ENCODE measurements at places on chromosomes 5 and 9.

DNA sequence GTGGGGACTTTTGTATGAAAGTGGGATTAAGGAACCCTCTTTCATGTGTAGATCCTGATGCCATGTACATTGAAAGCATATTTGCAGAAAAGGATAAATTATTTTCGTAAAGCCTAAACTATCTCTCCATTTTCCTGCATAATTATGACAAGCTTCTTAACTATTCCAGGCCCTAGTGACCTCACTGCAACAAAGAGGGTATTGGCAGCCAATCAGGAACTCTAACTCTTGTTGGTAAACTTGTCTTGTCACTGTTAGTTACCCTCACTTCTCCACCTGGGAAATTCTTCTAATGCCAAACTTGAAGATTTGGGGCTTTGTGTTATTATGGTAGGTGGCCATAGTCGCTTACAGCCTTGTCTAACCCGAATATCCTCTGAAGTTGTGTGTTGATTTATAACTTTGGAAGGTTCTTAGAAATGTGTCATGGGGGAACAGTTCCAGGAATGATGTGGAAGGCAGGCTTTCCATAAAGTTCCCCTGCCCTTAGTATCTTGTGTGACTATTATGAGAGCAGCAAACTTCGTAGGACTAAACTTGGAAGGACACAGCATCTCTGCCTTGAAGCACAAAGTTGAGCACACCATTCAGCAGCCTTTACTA, 52.5 kb downstream of the IQGAP2 start:
- no peak for DNase-seq

GRCh38 chr9:859251-859650, 17.8 kb downstream of the DMRT1 start:
- DNase-seq: no peak

GRCh38 chr5:133533541-133533940, 78.8 kb downstream of the FSTL4 start:
- DNase-seq: no peak

- no peak for DNase-seq
Observed at GRCh38 chr5:148805326-148806290, 20.8 kb upstream of the ADRB2 start.

DNA sequence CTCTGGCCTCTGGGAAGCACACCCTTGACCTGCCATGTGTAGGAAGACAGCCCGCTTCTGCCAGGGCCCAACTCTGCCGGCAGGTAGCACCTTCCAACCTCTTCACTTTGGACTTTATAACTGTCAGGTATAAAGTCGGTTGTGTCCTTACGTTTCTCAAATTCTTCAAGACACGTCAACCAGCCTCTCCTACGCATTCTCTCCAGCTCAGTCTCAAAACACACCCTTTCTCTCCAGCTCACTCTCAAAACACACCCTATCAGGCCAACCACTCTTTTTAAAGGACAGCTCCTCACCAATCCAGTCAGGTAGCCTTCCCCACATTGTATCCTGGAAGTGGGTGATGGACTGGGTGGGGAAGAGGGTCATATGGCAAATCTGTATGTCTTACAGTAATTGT, 13.5 kb downstream of the FXN start:
- no peak for DNase-seq

DNA sequence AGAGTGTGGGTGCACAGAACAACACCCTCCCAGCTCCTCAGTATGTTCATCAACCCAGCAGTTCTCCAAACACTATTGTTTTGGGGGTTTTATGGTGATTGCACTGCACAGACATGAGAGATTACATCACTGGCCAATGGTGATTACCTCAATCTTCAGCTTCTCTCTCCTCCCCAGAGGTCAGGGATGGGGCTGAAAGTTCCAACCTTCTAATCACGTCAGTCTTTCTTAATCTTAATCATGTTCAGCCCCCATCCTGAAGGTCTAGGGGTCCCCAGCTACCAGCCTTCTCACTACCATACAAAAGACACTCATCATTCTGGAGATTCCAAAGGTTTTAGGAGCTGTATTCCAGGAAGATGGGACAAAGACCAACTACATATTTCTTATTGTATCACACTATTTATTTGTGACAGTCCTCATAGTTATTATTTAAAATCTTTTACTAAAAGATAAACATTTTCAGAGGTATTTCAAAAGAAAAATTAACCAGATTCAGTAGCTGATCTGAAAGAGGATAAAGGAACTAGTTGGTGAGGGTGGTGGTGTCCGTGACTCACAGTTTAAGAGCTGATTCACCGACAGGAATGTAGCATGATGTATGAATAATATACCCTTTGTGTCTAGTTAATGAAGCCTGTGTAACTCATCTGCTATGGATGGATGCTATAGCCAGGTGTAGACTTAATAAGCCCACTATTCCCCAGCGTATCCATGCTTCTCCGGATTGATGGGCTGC, 35.6 kb downstream of the RASEF start:
- no peak for DNase-seq

- DNase-seq: no peak
Observed at GRCh38 chr9:71694332-71694731, 74.0 kb downstream of the CEMIP2 start.

- DNase-seq: no peak
Observed at GRCh38 chr5:150647275-150648251, 7.1 kb downstream of the SYNPO start.

- DNase-seq: no peak
Observed at GRCh38 chr5:54835647-54836046, 149.7 kb downstream of the ESM1 start.

DNA sequence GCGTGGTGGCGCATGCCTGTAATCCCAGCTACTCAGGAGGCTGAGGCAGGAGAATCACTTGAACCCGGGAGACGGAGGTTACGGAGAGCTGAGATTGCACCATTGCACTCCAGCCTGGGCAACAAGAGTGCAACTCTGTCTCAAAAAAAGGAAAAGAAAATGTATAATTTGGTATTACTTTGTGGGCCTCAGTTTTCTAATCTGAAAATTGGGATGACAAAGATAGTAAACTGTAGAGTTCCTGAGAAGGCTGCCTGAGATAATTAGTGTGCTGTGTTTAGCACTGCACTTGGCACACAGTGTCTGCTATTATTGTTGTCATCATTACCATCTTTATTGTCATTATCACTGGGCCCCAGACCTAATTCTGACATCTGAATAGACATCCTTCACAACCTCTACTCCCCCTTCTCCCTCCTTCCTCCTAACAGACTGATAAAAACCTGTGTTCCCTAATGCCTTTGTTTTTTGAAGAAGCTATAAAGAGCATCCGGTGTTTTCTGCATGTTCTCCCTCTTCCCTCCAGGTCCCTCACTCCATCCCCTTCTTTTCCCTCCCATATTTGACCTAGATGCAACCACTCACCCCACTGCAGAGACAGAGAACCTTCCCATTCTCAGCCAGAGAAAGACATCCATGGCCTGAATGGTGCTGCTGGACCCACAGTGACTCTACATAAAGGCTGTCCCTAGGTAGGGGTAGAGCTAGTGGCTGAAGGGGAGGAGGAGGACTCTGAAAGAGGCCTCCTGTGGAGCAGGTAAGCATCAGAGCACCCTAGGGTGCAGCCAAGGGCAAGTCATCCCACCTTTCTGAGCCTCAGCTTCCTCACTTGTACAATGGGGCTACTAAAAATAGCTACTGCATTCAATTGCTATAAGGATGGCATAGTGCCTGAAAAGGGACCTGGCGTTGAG, 15.7 kb upstream of the CYSTM1 start:
- DNase-seq: no peak

- DNase-seq: no peak
Observed at GRCh38 chr9:35306283-35306682, 144.5 kb downstream of the UNC13B start.

- DNase-seq: no peak
Observed at GRCh38 chr9:115668521-115668920, 485.1 kb upstream of the PAPPA start.

DNA sequence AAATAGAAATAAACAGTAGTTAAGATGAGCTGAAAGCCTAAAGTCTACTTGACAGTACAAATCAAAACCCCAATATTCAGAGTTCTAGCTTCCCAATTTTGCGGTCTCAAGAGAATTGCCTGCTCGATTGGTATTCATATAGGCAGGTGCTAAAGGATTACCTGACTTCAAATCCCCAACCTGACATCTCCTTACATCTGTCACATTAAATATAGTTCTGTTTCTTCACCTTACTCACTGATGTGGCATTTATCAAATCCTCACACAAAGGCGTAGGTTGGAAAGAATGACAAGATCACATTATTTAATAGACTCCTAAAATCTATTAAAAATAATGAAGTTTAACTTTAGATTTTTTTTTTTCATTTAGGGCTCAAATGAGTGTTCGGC, 72.8 kb upstream of the ANKH start:
- DNase-seq: no peak

DNA sequence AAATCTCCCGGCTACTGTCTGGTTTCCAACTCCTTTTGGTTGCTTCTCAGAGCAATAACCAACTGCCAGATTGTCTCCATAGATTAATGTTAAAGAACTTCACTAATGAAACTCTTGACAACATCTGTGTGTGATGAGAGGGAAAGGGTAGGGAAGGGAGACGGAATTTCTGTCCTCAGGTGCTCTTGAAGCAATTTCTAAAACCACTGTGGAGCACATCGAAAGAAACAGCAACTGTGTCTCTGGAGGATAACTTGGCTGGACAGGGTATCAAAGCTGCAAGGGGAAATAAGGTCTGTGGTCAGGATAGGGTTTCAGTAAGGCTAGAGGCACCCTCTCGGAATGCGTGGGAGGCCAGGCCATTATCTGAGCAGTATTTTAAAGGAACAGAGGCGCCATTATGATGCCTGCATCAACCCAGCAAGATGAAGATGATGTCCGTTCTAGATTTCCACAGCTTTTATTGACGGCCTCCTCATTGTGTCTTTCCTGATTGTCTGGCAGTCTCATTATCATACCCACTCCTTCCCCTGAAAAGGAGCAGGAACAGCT, 76.6 kb downstream of the RORB start:
- DNase-seq: no peak

DNA sequence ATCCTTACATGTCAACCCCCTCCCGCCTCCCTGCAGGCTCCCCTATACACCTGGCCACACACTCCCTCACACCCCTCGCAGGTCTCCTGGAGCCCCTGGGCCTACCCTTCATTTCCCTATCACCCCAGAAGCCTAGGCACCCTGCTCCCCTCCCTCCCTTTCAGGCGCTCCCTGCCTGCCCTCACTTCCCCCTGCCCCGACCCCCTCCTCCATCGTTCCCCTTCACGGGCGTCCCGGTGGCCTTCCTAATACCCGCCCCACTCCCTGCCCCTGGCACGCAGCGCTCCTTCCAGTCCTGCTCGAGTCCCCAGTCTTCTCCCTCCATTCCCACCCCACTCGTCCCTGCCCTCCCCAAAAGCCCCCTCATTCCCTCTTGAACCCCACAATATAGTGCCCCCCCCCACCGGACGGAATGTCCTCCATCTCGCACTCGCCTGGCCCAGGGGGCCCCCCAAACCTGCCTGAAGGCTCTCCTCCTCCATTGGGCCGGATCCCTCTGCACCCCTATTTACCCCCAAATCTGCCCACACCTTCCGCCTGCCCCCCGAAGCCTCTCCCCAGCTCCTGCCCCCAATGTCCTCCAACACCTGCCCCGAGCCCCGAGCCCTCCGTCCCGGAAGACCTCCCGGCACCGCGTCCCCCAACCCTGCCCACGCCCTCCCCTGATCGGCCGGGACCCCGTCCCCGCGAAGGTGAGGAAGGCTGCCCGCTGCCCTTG, 746 bp downstream of the STRBP start:
- DNase-seq: no peak

GRCh38 chr9:118295413-118295812, 591.2 kb downstream of the TLR4 start:
- no peak for DNase-seq

DNA sequence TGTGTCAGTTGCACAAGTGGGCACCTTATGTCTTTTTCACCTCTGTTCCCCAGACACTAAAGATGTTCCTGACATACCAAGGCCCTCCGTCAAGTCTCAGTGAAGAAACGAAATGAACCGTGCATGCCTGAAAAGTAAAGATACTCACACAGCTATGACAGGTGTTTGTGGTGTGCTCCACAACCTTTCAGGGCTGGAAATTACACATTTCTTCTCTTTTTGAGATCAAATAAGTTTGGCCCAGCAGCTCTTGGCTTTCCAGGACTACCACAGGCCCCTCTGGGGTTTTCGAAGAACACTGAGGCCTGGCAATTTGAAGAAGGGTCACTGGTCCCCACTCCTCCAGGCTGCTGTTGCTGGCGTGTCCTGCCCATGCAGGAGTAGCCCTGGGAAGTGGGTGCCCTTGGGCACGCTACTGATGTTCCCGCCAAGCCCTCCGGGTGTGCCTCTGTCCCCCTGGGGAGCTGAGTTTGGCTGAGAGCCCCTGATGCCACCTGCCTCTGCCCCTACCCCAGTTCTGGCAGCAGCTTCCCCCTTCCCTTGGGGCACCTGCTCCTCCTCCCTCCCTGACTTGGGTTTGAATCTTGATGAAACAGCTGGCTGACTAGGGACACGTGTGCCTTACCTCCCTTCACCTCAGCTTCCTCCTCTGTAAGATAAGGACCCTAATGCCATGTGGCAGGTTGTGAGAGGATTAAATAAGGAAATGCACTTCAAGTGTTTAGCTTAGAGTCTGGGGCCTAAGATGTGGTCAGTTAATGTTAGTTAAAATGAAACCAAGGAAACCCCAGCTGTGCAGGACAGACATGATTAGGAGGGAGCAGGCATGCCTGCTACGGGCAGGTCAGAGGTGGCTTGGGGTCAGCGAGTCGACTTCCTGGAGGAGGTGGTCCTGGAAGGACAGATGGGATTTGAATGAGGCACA, 49.1 kb upstream of the GADD45G start:
- no peak for DNase-seq

- DNase-seq: no peak
Observed at GRCh38 chr5:50593681-50594080, 72.8 kb upstream of the PARP8 start.

GRCh38 chr9:110016340-110016739, 191.6 kb downstream of the C9orf152 start:
- no peak for DNase-seq

- DNase-seq: no peak
Observed at GRCh38 chr5:64872044-64872443, 103.3 kb downstream of the CWC27 start.

DNA sequence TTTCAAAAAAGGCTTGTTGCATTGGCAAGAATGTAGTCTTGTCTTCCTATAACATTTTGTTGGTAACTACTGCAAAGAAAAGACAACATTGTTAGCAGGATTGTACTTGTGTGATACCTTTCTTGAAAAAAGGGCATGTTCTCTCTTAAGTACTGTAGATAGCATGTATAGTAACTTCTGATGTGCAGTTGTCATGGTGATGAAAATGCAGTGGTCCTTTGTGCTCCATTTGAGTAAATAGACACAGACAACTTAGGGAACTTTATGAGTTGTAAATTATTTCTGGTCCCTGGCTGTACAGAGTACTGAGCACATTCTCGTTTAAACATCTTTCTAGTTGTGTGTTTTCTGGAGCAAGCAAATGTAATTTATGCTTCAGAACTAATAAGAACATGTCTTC, 103.3 kb downstream of the CD180 start:
- DNase-seq: no peak
